ENCODE measurements at places on chromosomes 11 and 22. TPM values are rescaled to one million over a fixed set of nuclear protein-coding genes. Genes with fewer than 3 reads are reported as not detected.

GRCh38 chr11:71446942-71447688 lies 1.1 kb downstream of the DHCR7 start:
- DNase-seq, result no peak

- no peak for DNase-seq
These were observed 147.5 kb downstream of the DSCAML1 start for GRCh38 chr11:117649296-117650055.

EXPH5 gene
- 0.25 TPM for total RNA-seq

VSTM5 gene
- total RNA-seq, result not detected

OR10S1 gene
- total RNA-seq, result not detected

All from psoas muscle (tissue), 8 donors.